Stimulated activated CD4-positive, alpha-beta T cell treated with anti-CD3 and anti-CD28 coated beads, Interleukin-2, amount 100 ng/mL, for 24 hours (primary cell): ENCODE measurements at places on chromosomes 16 and 17.

DNA sequence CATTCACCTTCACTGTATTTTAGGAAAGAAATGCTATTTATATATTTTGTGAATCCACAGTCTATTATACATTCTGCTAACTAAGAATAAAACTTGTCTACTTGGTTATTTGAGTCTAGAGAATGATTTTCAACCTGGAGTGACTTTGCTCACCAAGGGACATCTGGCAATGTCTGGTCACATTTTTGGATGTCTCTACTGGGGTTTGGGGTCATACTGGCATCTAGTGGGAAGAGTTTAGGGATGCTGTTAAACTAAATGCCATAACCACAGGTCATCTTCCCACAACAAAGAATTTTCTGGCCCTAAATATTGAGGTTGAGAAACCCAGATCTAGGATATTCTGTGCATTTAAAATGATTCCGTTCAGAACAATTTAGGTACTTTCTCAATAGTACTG, 26.0 kb downstream of the KCNJ16 start:
- no peak for DNase-seq

GRCh38 chr16:25024900-25025299, 9.7 kb upstream of the ARHGAP17 start:
- no peak for DNase-seq

DNA sequence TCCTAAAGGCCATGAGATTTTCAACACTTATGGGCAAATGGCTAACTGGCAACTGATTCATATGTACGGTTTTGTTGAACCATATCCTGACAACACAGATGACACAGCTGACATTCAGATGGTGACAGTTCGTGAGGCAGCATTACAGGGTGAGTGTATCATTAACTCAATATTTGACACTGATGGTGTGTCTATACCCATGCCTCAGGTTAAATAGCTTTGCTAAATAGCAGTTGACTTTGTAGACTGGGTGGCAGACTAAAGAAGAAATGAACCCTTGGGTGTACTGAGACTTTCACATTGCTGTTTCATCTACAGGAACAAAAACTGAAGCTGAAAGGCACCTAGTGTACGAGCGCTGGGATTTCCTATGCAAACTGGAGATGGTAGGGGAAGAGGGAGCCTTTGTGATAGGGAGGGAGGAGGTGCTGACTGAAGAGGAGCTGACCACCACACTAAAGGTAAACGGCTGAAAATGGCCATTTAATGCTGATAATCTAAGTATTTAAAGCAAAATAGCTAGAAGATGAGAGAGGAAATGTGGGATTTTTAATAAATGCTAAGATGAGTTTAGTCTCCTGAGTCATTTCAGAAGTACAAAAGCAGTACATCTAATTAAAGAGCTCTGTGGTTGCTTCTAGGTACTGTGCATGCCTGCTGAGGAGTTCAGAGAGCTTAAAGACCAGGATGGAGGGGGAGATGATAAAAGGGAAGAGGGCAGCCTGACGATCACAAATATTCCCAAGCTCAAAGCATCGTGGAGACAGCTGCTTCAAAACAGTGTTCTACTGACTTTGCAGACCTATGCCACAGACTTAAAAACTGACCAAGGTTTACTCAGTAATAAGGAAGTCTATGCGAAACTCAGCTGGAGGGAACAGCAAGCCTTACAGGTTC, 3.0 kb downstream of the SETD6 start:
- DNase-seq: no peak

- no peak for DNase-seq
Measured at GRCh38 chr17:12995896-12996295, 21.9 kb downstream of the ELAC2 start.

- no peak for DNase-seq
Measured at GRCh38 chr17:74295625-74296547, 21.9 kb downstream of the DNAI2 start.

GRCh38 chr16:1439058-1439698, 5.2 kb downstream of the CCDC154 start:
- DNase-seq: no peak
